Panc1 (cell line): ENCODE measurements at places on chromosomes 7 and 10.

GRCh38 chr7:70693321-70693685 lies 438.6 kb upstream of the GALNT17 start:
- peaks cover 20% of the 10 kb centered on the region for H3K27me3 ChIP-seq
- no peak overlapping the region for H3K27ac ChIP-seq
- H3K4me3 ChIP-seq: peak overlapping the region; percentile 48
- no peak for DNase-seq
- no peaks in the 10 kb centered on the region for H3K36me3 ChIP-seq
- H3K4me1 ChIP-seq: no peaks in the 10 kb centered on the region

GRCh38 chr7:47458057-47458456 lies 123.9 kb downstream of the TNS3 start:
- DNase-seq: no peak
- H3K4me1 ChIP-seq: peaks cover 96% of the 10 kb centered on the region
- no peaks in the 10 kb centered on the region for H3K27me3 ChIP-seq

GRCh38 chr7:102186306-102186705 lies 100.4 kb upstream of the SH2B2 start:
- no peaks in the 10 kb centered on the region for H3K4me1 ChIP-seq
- no peaks in the 10 kb centered on the region for H3K36me3 ChIP-seq
- no peaks in the 10 kb centered on the region for H3K27me3 ChIP-seq
- H3K4me3 ChIP-seq: no peak overlapping the region
- no peak for DNase-seq

- no peak overlapping the region for H3K4me3 ChIP-seq
- H3K27ac ChIP-seq: no peak overlapping the region
- H3K36me3 ChIP-seq: no peaks in the 10 kb centered on the region
- 0 out of 2 replicates have a peak, but pooled peaks cover under 1% of the 10 kb centered on the region for H3K4me1 ChIP-seq
- no peak for DNase-seq
These were observed 6.5 kb upstream of the OGA start for GRCh38 chr10:101824736-101825135.

- DNase-seq: no peak
- H3K4me3 ChIP-seq: no peak overlapping the region
- no peaks in the 10 kb centered on the region for H3K4me1 ChIP-seq
- no peaks in the 10 kb centered on the region for H3K27me3 ChIP-seq
- H3K27ac ChIP-seq: no peak overlapping the region
- H3K36me3 ChIP-seq: no peaks in the 10 kb centered on the region
These were observed 84.7 kb downstream of the CREM start for GRCh38 chr10:35211390-35211789.
